ENCODE measurements at places on chromosomes 5 and 9.

- no peak for DNase-seq
Measured at GRCh38 chr9:120405860-120406259, 174.1 kb downstream of the CDK5RAP2 start.

DNA sequence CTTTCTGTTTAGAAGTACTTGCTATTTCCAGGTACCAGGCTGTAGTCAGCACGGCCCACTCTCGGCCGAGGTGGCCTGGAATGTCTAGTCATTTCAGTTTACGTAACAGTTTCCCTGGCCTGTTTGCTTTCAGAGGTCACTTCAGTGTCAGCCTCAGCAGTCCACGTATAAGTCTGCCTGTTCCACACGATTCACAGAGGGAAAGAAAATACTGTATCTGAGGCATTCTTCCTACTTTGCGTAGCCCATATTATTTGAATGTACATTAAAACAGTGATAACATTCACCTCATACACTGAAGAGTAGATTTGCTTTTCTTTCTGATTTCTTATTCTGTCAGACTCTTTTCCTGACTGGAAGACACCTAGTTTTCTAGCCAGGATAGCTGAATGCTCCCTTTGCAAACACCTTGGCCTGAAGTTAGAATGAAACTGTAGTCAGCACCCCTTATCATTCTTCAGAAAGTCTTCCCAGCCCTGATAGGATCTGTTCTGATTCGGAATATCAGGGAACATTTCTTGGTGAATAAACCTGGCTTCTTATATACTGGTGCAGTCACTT is 140.9 kb downstream of the AOPEP start:
- no peak for DNase-seq

DNA sequence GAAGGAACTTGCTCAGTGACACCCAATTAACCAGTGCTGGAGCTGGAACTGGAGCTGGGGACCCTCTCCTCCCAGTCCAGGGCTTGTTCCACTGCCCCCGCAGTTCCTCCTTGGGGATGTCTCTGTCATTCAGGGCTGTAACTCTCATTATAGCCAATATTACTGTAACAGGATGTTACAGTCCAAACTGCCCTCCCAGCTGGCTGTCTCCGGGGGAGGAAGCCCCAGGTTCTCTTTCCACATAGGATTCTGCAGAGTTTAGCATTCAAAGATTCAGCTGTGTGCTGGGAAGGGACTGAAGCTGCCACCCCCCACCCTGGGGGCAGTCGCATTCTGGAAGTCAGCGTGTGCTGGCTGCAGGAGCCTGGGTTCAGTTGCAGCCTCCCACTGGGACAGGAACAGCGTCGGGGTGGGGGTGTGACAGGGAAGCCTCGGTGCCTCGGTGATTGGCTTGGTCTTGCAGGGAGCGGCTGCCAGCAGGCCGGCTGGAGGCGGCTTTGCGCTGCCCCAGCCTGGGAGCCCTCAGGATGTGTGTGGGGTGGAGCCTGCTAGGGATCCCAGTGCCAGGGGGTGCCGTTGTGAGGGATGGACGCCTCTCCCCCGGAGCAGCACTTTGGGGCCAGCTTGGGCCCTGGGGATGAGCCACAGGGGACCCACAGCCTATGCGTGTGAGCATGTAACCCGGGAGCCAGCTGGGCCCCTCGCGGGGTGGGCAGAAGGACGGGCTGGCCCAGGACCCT is 101.1 kb downstream of the RGS3 start:
- DNase-seq: no peak

- DNase-seq: no peak
Measured at GRCh38 chr5:64019746-64020145, 57.5 kb upstream of the HTR1A start.

GRCh38 chr9:81070689-81071088 is 618.7 kb downstream of the TLE1 start:
- DNase-seq: no peak

- no peak for DNase-seq
Measured at GRCh38 chr5:133596049-133596448, 16.3 kb downstream of the FSTL4 start.

DNA sequence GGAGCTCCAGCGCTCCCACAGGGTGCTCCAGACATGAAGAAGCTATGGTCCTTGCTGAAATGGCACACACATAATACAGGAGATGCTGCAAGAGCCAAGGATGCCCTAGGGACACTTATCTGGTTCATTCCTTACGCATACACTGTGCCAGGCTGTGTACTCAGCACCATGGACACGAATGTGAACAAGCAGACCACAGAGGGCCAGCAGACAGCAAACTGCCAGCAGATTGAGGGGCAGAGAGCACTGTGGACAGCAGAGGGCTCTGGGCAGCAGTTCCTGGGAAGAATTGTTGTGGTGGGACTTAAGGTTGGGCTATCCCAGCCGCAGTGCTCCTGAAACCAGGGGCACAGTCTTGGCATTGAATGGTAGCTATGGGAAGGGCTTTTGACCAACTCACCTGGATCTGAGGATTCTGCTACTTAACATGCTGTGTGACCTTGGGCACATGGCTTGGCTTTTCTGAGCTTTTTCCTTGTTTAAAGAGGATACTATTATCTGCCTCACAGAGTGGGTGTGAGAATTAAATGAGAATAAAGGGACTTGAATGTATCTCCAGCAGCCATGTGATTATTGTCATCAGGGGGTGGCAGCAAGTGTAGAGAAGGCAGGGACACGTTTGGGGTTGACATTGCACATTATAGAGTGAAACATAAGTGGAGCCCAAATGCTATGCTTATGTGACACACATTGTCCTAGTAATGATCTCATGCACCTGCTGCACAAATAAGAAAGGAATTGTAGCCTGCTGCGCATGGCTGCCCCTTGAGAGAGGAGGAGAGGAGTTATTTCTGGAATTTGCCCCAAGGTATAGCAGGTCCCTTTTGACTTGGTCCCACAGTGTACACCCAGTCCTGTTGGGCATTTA is 30.1 kb downstream of the PPARGC1B start:
- no peak for DNase-seq

DNA sequence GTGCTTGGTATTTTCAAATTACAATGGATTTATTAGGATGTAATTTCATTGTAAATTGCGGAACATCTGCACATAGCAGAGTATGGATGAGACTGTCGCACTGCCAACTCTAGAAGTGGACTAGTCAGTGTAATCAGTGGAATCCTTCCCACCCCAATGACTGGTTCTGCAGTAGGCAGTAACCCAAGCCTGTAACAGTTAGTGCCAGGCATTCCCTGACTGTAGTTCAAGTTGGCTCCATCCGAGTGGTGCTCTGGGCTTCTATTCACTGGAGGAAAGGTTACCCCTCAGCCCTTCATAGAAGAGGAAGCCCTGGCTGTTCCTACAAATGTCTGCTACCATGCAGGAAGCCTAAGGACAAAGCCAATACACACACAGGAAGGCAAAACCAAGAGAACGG is 23.2 kb downstream of the AK3 start:
- DNase-seq: no peak

- DNase-seq: no peak
Measured at GRCh38 chr9:99130069-99130468, 25.2 kb downstream of the TGFBR1 start.

GRCh38 chr5:178641711-178642110 is 14.9 kb upstream of the CLK4 start:
- no peak for DNase-seq

GRCh38 chr5:150901446-150901845 is 3.3 kb downstream of the ZNF300 start:
- DNase-seq: no peak

GRCh38 chr9:109304347-109304746 is 16.5 kb downstream of the EPB41L4B start:
- no peak for DNase-seq
